ENCODE measurements at places on chromosomes 5 and 9. TPM values are rescaled to one million over a fixed set of nuclear protein-coding genes. Genes with fewer than 3 reads are reported as not detected.

The AGXT2 gene
- not detected for total RNA-seq

The DAPK1 gene
- 30.9 TPM for total RNA-seq

The PDGFRB gene
- 180 TPM for total RNA-seq

The IRX2 gene
- total RNA-seq = 0.90 TPM

The APBB3 gene
- 16.1 TPM for total RNA-seq

The CPEB4 gene
- total RNA-seq = 14.0 TPM

The PCDHB13 gene
- total RNA-seq = 0.27 TPM

The FPGS gene
- 61.5 TPM for total RNA-seq

The SPINK6 gene
- not detected for total RNA-seq

The ADAMTS16 gene
- not detected for total RNA-seq

The HOMER1 gene
- total RNA-seq = 5.4 TPM

The PCDH12 gene
- 0.16 TPM for total RNA-seq

The ARID3C gene
- total RNA-seq = 0.74 TPM

The PCDHGB2 gene
- 5.7 TPM for total RNA-seq

The GPX8 gene
- total RNA-seq = 79.7 TPM

The HIGD2A gene
- 23.2 TPM for total RNA-seq

The EDIL3 gene
- 48.1 TPM for total RNA-seq

The FXN gene
- 8.7 TPM for total RNA-seq

The TEX48 gene
- not detected for total RNA-seq

The CDC20B gene
- total RNA-seq = not detected

The DIPK1B gene
- 0.98 TPM for total RNA-seq

The ADAMTS2 gene
- total RNA-seq = 25.8 TPM

The PDE6A gene
- total RNA-seq = not detected

The DAP gene
- 49.3 TPM for total RNA-seq

The PJA2 gene
- total RNA-seq = 124 TPM

The AGGF1 gene
- total RNA-seq = 22.5 TPM

The RNF183 gene
- not detected for total RNA-seq

The SLC6A3 gene
- total RNA-seq = not detected

The DCAF12 gene
- total RNA-seq = 25.9 TPM

The ADRA1B gene
- not detected for total RNA-seq

The SPATA31D4 gene
- total RNA-seq = not detected

The PCDHB3 gene
- total RNA-seq = 0.74 TPM

The NR2F1 gene
- 20.5 TPM for total RNA-seq

The SYK gene
- not detected for total RNA-seq

The AQP7 gene
- total RNA-seq = 0.09 TPM

The CARTPT gene
- total RNA-seq = not detected

The FAM221B gene
- not detected for total RNA-seq

The WDR38 gene
- not detected for total RNA-seq

The GARIN3 gene
- not detected for total RNA-seq

The PCDHGA10 gene
- 22.2 TPM for total RNA-seq

The CDKN2A gene
- total RNA-seq = 21.8 TPM

The MEGF10 gene
- total RNA-seq = not detected

The DMRTA1 gene
- 0.90 TPM for total RNA-seq

The SLC31A2 gene
- 8.0 TPM for total RNA-seq

The SCGB3A2 gene
- total RNA-seq = not detected

The NUP214 gene
- 20.2 TPM for total RNA-seq

The KIAA0825 gene
- total RNA-seq = 12.2 TPM

The SUSD3 gene
- total RNA-seq = 0.09 TPM

The LHX6 gene
- not detected for total RNA-seq

The HTR4 gene
- not detected for total RNA-seq

Measured in fibroblast of the aortic adventitia (primary cell).